ENCODE measurements at places on chromosomes 6 and 20.

- DNase-seq, result no peak
These were observed 107.4 kb downstream of the SULF2 start for GRCh38 chr20:47677635-47678453.

DNA sequence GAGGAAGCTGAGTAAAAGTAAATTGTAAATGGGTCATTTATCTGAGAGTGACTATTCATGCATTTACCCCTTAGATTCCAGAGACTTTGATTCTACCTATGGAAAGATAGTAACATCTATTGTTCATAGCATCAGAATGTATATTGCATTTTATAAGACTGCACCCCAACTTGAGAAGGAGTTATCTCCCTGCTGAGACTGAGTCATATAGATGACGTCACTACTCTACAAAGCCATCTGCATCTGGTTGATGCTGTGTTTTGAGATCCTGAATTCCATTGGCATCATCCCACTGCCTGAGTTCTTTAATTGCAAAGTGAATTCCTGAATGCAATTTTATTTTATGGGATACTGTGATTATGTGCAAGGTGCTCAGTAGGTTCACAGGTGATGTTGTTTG is 444.0 kb upstream of the SLC35B3 start:
- no peak for DNase-seq

GRCh38 chr6:31762878-31763618 is 592 bp downstream of the SAPCD1 start:
- no peak for DNase-seq

- DNase-seq, result no peak
These were observed 788 bp downstream of the UST start for GRCh38 chr6:148747471-148748165.

GRCh38 chr6:43945768-43946080 is 175.7 kb downstream of the VEGFA start:
- DNase-seq, result no peak

DNA sequence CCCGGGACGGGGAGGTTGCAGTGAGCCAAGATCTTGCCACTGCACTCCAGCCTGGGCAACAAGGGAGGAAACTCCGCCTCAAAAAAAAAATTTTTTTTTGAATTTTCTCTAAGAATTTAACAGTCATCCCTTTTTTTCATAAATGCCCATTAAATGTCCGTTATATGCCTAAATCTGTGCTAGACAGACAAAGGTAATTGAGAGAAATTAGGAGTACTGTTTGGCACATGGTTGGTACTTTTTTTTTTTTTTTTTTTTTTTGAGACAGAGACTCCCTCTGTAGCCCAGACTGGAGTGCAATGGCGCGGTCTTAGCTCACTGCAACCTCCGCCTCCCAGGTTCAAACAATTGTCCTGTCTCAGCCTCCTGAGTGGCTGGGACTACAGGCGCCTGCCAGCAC is 1.7 kb downstream of the PCMT1 start:
- DNase-seq, result no peak

DNA sequence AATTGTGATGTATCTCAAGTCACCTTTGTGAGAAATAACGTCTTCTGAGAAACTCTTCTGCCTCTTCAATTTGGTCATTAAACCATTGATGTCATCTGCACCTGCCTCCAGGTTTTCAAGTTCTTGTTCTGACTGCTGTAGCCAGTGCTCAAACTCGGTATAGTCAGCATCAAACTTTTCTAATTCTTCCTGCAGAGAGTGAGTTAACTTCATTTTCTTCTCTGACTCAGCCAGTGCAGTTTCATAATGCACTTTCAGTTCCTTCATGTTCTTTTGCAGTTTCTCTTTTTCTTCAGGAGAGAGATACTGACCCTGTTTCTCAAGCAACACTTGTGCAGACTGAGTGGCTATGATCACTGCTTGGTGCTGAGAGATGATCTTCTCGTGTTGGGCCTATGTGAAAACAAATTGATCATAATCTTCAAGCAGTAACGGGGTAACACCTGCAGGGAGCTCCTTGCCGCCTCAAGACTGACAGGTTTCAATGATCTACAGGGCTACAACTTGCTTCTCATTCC is 48.8 kb downstream of the DST start:
- no peak for DNase-seq

DNA sequence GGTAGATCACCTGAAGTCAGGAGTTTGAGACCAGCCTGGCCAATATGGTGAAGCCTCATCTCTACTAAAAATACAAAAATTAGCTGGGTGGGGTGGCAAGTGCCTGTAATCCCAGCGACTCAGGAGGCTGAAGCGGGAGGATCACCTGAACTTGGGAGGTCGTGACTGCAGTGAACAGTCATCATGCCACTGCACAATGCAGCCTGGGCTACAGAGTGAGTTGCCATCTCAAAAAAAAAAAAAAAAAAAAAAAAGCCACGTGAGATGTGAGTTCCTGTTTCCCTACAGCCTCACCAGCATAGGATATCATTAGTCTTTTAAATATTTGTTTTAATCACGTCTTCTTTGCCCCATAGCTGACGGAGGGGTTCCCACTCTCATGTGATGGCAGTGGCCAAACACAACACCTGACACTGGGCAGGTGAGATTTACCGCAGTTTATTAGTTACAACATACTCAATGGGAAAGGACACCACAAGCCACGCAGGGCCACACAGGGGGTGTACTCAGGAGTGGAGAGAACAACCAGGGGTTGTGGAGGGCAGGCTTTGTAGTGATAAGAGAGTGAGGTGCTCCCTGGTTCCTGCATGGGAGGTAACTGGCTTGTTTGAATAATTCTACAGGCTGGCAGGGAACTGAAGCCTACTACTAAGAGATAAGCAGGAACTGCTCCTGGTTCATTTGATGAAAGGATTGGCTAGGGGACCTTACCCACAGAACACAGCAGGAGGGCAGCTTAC is 4.6 kb upstream of the LZTS3 start:
- DNase-seq, result no peak

- DNase-seq, result no peak
These were observed 4.1 kb upstream of the EFHC1 start for GRCh38 chr6:52415917-52416628.

DNA sequence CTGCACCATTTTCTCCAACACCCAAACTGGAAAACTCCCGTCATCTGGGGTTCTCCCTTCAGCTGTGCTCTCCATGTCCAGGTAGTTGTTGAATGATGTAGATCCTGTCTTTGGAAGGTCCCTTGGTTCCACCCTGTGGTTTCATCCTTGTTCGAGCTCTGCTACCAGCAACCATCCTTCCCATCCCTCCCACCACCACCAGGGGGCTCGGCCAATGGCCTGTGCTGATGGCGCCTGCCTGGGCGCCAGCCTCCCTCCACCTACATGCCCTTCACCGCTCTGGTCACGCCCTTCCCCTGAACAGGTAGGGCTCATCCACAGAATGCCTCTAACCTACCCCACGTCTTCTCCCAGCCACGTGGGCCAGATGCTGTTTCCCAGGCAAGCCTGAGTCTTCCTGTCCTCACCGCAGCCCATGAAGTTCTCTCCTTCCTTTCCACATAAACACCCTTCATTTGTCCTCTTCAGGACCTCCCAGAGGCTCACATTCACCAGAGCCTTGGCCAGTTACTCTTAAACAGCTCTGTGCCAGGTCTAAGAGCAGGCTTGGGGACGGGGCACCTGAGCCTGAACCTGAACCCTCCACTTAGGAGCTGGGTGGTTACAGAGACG is 75.1 kb upstream of the DUSP22 start:
- DNase-seq, result no peak

DNA sequence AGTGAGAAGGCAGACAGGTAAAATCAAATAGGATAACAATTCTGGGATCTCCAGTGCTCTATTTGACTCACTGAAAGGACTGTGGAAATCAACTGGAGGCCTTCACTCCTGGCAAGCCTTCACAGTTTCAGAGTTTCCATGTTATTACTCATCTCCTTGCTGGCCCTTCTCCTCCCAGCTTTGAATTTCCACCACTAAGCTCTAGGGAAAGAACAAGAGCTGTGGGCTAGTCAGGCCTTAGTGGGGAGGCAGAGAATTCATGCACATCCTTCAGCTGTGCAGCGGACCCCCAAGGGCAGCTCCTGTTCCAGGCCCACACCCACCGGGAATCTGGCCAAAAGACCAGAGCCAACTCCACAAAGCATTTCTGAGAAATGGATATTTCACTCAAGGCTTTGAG is 26.0 kb downstream of the MYLIP start:
- DNase-seq, result no peak

DNA sequence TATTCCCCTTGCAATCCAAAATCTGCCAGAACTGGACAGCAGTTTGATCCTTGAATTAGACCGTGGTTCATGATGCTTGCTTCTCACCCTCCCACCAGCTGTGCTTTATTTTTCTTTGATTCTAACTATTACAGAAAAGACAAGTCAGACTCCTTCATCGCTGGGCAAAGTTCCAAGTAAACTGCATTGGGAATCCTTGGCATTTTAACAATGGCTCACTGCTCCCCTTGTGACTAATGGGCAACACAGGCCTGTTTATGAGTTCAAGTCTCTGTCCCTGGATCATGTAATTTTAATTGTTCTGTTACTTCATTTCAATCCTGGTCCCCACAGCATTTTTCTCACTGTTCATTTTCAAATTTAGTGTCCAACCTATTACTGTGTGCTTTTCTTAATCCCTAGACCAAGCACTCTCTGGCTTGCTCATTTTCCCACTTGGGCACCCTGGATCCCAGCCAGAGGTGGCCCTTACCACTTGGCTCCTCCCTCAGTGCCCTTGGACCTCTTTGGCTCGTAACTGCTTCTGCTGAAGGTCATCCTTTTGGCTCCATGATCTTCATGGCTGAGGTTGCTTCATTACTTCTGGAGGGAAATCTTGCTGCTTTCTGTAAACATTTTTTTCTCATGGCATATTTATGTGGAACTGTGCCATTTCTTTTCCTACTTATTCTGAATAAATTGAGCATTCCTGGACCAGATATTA is 32.8 kb downstream of the PSMB9 start:
- DNase-seq, result no peak

DNA sequence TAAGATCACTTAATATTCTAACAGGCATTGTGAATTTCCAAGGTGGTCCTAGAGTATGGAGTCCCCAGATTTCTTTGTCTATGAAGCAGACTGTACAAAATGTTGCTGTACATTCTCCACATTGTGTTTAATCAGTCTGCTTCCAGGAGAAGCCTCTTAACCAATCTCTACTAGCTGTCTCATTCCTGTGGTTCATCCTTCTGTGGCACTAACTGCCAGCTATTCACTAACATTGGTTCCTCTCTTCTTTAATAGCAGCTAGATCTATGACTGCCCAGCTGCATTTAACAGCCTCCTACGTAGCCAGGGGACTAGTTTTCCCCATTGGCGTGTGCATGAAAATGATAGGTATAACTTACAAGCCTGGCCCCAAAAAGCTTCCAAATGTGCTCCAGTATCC is 395.4 kb downstream of the SAMD5 start:
- no peak for DNase-seq

- DNase-seq, result peak; percentile 57
These were observed 100.9 kb upstream of the IYD start for GRCh38 chr6:150267686-150268561.

- no peak for DNase-seq
These were observed 5.3 kb downstream of the TP53TG5 start for GRCh38 chr20:45372646-45373352.

GRCh38 chr6:163913045-163913444 is 498.5 kb downstream of the QKI start:
- no peak for DNase-seq

- DNase-seq, result peak; percentile 61
These were observed 33.6 kb upstream of the BTN3A2 start for GRCh38 chr6:26331218-26332073.

DNA sequence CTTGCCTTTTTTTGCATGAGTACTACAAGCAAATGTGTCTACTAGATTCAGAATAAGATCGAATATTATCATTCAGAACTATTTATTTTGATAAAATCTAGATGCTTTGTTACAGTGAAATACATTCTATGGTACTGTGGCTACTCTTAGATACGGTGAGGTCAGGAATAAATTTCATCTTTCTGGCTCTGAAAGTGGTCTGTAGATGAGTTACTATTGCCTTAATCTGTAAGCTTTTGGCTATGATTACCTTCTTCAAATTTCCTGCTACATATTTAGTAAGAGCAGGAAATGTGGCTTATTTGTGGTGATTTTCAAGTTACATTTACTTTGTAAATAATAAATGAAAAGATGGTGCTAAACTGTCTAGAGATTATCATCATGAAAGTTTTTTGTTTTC is 50.0 kb downstream of the SCAF8 start:
- no peak for DNase-seq

GRCh38 chr6:169075915-169076654 is 177.6 kb downstream of the THBS2 start:
- DNase-seq, result no peak

GRCh38 chr6:53801022-53801421 is 6.2 kb downstream of the LRRC1 start:
- no peak for DNase-seq

GRCh38 chr6:147392917-147393625 is 115.4 kb upstream of the SAMD5 start:
- DNase-seq, result no peak

- no peak for DNase-seq
These were observed 1050.0 kb downstream of the EPHA7 start for GRCh38 chr6:92369309-92369708.

DNA sequence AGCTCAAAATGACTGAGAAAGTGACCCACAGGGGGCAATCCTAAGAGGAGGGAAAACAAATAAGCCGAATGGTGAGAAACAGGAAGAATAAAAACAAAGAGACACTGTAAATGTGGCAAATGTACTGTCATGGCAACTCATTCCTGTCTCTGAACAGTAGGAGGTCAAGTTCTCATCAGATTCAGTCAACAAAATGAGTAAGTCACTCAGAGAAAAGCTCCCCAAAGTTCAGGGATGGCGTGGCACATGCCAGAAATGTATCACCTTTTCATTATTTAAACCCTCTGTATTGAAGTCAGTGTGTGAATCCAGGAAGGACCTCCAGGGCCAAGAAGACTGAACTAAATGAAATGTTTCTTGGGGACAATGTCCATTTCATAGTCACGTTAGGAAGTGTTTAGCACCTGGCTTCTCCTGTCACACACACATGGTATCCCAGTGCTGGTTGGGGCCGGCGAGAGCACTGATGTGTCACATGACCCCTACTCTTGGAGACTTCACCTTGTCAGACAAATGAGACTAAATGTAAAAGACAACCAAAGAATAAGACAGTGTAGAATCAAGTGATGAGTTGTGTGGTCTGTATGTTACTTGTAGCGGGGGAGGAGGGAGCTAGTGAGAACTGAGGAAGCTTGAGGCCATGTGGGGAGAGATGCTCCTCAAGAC is 20.7 kb downstream of the CNR1 start:
- no peak for DNase-seq

GRCh38 chr20:49210757-49211110 is 8.5 kb upstream of the DDX27 start:
- DNase-seq, result no peak

DNA sequence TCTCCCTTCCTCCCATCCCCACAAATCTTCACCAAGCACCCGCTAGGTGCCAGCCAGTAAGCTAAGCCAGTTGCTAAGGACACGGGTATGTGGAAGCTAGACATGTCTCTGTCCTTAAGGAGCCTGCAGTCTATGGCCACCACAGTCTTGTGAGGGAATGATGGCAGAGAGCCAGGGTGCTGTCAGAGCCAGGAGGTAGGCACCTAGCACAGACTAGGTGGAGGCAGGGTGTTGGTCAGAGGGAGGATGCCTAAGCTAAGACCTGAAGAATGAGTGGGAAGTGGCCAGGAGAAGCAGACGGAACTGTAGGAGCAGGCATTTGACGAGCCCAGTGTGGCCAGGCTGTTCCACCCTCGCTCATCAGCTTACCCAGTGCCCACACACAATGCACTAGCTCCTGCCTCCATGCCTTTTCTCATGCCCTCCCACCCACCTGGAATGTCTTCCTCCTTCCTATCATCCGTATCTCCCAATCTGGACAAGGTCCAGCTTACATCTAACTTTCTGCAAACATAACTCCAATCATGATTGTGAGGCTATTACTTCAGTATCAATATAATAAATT is 125.6 kb downstream of the FOXC1 start:
- no peak for DNase-seq

- DNase-seq, result peak; percentile 32
These were observed 23.3 kb upstream of the TOP1 start for GRCh38 chr20:41005361-41005729.
